Stimulated activated CD4-positive, alpha-beta T cell treated with anti-CD3 and anti-CD28 coated beads, TNF-alpha, amount 100 ng/mL, for 24 hours (primary cell): ENCODE measurements at places on chromosomes 2 and 18.

DNA sequence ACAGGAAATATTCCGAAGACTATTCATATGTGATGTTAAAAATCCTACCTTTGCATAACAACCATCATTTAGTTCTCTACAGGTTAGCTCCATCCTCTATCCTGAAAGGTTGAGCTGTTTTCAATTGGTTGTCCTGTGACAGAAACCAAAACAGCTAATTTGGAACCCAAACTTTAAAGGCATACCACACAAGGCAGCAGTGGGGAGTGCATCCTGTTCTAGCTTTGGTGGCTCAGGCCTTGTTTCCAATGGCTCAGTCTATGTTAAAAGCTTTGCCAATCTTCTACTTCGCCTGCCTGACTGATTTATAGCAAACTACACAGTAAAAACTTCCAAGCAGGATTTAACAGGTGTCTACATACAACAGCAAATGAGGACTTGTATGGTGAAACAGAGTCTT, 3.2 kb downstream of the CD226 start:
- DNase-seq = no peak

DNA sequence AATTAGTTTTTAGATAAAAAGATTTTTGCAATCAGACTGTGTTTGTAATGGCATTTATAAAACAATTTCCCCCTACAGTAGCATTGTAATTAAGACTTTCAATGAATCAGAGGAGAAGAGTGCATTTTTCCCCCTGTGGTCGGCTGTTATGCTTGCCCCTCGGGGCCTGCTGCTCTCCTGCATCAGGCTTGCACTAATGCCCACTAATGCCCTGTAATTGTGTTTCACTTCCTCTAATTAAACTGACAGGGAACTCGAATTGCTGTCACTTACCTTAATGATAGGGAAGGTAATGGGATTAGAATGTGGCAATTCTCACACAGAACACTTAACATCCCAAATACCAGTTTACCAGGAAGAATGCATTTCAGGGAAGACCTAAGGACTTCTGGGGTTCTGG, 61.2 kb upstream of the LRRTM1 start:
- DNase-seq = no peak

- DNase-seq = no peak
Observed at GRCh38 chr2:155846259-155846658, 486.3 kb downstream of the NR4A2 start.

- DNase-seq = no peak
Observed at GRCh38 chr2:136210455-136210805, 92.5 kb upstream of the CXCR4 start.

DNA sequence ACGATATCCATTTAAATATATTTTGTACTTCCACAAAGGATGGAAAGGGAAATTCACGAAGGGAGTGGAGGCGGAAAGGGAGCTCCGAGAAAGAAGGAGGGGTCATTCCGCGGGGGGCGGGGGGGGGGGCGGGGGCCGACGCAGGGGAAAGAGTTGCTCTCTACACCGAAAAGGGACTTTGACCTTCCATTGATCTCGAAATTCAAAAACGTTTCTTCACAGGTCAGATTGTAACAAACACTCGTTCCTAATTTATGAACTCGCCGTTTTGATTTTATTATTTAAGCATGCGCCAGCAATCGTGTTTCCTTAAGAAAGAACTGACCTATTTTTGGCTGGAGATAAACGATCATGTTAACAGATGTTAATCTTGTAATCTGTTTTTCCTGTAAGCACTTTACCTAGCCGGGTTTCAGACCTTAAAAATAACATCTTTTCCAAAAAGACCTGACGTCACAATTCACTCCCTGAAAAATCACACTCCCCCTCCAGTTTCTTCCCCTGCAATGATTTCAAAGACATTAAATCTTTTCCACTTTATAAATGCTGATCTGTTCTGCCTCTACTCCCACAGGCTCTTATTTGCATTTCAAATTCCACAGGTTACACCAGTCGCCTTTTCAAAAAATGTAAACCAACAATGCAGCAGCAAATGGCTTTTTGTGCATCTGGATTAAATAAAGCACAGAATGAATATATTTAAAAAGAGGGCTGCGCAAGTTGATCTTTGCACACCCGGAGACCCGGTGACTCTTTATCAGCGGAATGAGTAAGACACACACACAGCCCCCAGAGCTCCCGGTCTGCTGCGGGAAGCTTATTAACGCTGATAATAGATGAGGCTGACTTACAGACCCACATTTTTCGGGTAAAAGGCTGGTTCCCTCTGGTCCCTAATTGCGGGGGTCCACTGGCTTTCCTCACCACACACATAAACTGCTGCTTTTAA, 1.6 kb downstream of the ZNF516 start:
- no peak for DNase-seq

DNA sequence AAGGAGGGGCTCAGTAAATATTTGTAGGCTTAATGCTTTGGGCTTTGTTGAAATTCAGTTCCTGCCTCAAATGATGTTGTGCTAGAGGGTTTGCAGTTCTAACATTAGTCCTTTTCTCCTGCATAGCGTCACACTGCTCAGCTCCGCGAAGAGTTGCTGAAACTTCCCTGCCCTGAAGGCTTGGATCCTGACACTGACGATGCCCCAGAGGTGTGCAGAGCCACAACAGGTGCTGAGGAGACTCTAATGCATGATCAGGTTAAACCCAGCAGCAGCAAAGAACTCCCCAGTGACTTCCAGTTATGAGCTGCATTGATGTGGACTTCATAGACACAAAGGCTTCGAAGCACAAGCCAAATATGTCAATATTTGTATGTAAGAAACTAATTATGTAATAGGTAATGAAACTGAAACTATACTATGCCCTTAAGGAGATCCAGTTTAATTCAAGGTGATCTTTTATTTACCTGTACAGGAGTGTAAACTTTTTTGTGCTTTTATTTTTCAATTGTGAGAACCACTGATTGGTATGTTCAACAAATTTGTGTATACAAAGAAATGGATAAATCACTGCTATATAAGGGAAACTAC, 10.2 kb upstream of the TTC27 start:
- no peak for DNase-seq

- no peak for DNase-seq
Observed at GRCh38 chr2:70648961-70649360, 95.3 kb upstream of the TGFA start.
